Hippocampal formation (tissue), 2 donors: ENCODE measurements at places on chromosomes 16 and 17.

GRCh38 chr16:30948667-30949649 is at the start of gene ORAI3:
Gene ORAI3 (plus strand): TSS chr16:30949068. CDS start chr16:30949290, 222 bp downstream.
- peak; percentile 64 for DNase-seq

DNA sequence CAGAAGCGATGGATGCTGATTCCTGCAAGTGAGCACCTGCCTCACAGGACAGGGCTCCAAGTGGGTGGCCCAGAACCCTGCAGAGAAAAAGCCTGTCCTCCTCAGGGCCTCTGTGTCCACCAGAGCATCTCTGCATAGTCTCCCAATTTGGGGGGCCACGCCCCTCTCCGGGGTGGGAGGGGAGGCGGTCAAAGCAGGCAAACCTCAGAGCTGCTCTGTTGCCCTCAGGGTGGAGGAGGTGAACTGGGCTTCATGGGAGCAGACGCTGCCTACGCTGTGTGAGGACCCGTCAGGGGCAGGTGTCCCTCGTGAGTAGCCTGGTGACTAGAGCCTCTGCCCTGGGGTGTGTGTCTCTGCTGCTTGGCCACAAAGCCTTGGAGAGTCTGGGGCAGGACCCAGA is 19.3 kb downstream of the TRPV2 start:
- DNase-seq = no peak

- no peak for DNase-seq
These were observed 430 bp downstream of the BCAS3 start for GRCh38 chr17:60678118-60678444.

DNA sequence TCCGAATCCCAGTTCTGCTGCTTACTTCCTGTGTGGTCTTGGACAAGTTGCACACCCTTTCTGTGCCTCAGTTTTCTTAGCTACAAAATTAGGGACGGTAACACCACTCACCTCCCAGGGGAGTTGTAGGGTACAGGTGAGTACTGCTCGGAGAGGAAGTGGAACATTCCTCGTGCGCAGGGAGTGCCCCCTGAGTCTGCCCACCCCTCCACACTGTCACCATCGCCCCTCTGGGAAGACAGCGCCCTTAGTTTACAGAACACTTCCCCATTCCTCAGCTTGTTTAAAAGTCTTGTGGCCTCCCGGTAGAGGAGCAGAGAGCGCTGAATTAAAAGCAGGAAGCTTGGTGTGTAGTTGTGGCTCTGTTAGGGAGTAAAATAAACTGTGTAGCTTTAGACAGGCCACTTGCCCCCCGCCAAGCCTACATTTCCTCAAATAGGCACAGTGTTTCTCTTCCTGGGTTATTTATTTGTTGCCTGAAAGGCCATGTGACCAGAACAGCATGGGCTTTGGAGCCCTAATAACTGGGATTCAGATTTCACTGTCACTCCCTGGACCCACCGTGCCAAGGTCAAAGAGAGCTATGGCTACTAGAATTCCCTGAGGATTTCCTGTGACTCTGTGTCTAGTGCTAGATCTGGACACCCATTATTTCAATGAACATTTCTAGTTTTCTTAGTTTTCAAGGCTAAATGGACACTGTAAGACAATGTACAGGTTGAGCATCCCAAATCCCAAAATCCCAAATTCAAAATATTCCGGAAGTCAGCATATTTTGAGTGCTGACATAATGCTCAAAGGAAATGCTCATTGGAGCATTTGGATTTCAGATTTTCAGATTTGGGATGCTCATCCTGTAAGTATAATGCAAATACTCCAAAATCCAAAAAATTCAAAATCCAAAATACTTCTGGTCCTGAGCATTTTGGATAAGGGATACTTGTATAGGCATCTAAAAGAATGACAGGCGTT is 372.5 kb downstream of the SNX29 start:
- no peak for DNase-seq

DNA sequence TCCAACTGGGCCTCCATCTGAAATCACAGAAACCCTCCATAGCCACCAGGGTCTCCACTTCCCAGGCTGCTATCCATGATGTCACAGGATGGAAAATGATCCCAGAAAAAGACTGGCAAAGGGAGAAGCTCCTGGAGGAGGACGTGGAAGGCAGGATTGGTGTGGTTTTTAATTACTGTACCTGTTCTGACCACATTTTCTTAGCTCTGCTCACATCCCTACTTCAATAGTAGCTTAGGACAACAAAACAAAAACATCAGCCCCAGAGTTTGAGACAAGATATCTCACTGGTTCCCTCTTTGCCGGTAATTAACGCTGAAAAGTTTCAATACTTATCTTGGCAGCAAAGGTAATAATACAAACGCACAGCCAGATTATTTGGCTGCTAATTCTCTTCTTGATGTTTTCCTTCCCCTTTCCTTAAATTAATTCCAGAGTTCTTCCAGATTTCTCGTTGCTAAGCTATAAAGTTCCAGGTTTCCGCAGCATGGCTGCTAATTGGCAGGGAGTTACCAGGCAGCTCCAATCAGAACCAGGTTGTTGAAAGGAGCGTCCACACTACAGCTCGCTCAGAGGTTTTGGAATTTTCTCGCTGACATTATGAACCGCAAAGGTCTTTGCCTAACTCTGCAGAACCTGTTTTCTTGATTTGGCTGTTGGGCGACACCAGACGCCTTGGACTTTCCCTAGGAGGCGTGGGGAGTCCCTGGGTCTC is 263.4 kb downstream of the MRTFB start:
- DNase-seq = no peak

DNA sequence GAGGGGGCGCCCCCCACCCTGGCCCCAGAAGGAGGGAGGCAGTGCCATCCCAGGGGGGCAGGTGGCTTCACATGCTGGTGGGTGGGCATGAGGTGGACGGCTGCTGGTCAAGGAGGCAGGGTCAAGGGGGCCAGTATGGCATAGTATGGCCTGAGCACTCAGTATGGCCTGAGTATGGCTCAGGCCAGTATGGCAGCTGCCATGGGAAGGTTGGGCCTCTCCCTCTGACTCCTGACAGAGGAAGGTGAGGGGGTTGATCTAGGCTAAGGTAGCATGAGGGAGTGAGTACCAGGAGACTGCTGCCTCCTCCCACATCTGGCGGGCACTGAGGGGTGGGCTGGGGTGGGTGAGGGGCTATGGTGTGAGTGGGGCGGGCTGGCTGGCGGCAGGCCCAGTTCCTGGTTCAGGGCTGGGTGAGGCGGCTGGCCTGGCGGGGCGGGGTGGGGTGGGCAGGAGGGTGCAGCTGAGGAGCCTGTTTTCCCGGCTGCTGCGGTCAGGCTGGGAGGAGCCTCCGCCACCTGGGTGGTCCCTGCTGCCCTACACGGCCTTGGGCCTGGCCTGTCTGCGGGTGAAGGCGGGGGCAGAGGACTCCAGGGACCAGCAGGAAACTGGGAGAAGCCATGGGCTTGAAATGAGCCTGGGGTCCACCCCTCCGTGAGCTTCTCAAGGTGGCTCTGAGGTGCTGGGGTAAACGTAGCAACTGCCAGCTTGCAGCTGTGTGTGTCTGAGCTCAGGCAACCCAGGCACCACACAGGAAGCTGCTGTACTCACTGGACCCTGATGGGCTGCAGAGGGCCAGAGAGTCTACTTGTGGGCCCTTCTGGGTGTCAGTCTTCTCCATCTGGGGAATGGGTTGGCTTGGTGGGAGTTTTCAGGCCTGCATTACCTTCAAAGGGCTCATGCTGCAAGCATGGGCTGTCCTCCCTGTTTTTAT is 57.0 kb downstream of the RAI1 start:
- DNase-seq = no peak

DNA sequence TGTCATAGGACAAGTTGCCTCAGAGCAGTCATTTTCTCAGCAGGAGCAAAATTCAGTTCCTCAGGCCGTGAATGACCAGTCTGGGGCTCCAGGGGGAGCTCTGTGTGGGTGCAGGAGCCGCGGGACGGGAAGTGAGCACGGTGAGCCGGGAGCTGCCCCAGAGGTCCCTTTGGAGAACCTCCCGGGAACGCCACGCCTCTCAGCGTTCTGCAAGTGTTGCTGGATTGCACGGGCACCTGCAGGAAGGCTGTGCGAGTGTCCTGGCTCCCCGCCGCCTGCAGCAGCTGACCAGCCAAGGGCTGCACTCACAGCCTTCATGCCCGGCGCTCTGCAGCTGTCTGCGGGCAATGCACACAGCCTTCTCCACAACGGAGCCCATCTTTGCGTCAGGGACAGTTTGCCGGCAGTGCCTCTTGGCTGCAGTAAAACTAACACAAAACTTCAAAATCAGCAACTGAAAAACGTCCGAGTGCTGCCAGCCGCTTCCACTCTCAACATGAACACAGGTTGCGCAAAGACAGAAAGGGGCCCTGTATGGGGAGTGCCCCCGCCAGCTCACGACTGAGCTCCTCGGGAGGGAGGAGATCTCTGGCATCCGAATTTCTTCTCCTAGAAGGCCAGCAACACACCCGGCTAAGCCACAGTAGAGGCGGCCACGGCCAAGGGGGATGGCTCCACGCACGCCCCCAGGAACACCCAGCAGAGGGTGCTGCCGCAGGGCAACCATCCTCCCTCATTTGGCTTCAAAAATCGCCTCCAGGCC is 16.0 kb downstream of the NDUFAF8 start:
- DNase-seq = peak; percentile 42

DNA sequence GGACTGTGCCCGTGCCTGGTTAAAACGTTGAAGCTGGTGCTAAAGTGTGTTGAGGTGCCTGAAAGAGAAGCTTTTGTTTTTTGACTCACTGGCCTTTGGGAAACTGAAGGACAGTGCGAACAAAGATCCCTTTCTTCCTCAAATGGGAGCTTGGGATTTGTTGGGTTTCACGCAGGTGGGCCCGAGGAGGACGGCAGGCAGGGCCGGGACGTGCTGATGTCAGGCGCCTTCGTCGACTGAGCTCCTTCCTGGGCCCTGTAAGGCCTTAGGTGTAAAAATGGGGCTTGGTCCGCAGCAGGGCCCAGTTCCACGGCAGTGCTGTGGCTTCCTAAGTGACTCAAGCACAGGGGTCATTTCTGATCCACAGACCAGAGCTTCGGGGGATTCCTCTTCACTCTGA is 106.9 kb downstream of the BANP start:
- no peak for DNase-seq

GRCh38 chr17:75113798-75114551 is 4.2 kb downstream of the ARMC7 start:
- peak; percentile 86 for DNase-seq

- DNase-seq = no peak
These were observed 24.5 kb upstream of the DUSP14 start for GRCh38 chr17:37465069-37465616.

DNA sequence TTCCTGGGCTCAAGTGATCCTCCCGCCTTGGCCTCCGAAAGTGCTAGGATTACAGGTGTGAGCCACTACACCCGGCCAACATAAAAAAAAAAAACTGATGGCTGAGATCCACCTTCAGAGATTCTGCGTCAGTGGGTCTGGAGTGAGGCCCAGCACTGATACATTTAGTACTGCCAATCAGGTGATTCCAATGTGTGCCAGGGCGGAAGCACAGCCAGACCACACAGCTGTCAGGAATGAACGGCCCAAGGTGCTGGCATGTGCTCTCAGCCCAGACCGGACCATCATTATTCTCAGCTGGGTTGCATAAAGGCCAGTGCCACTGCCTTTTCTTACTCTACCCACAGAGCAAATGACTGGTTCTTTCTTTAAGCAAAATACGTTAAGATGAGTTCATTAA is 1.2 kb upstream of the BCO1 start:
- no peak for DNase-seq

- no peak for DNase-seq
These were observed 7.8 kb upstream of the PDK2 start for GRCh38 chr17:50087246-50087911.

GRCh38 chr16:83955218-83956130 is 2.4 kb downstream of the OSGIN1 start:
- no peak for DNase-seq

DNA sequence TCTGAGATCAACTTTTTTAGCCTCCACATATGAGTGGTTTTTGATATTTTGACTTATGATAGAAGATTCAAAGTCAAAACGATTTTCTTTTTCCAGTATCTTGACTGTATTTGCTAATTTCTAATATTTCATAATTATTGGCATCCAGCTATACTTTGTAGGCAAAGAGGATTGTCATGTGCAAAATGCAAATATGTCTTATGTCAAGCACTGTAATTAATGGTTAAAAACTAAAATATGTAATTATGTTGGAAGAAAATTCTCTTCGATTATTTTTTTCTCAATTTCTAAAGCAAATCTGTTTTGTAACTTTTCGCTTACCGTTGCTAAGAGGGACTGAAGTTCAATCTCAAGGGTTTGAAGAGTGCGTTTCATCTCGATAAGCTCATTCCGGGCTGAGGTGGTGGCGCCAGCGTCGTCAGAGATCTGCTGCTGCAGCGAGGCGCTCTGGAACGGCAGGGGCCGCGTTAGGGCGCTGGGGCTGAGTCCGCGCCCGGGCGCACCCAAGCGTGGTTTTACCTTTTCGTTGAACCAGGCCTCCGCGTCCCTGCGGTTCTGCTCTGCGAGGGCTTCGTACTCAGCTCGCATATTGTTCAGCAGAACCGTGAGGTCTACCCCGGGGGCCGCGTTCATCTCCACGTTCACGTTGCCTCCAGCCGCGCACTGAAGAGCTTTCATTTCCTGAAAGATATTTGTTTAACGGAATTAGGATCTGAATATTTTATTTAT is 3.0 kb downstream of the KRT27 start:
- DNase-seq = no peak

- DNase-seq = no peak
These were observed 20.5 kb downstream of the MYLK3 start for GRCh38 chr16:46727630-46728029.

DNA sequence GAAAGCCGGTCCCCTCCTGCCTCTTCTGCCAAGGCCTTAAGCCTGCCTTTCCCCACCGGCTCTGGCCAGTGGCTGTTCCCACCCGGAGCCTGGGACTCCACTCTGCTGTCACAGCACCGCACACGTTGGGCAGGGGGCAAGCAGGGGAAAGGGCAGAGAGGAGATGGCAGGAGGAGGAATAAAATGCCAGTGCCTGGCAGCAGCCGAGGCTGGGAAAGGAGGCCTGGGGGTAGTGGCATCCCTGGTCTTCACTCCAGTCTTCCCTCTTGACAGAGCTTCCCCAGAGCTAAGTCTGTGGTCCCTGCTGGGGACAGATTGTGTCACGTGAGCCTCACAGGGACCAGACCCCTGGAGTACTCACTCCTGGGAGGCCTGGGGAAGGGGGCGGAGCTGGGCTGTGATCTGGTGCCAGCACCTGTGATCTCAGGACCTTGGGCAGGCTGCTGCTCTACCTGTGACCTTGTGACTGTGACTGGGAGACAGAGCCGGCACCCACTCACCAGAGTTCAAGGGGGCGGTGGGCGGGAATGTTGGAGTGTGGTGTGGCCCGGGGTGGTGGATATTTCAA is 97.2 kb upstream of the GSE1 start:
- DNase-seq = no peak

DNA sequence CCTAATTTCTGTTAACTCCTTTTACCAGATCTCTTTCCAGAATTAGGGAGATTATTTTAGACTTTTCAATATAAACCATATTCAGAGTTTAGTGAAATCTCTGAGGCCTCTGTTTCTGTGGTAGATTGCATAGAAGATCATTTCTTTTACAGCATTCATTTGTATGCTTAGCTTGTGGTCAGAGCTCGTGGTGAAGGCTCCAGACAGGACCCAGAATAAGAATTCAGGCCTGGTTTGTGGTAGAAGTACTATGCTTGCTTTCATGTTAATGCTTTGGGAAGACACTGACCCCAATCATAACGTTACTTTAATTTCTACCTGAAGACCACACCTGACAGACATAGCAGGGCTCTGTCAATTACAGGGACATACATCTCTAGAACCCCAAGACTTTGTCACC is 258.1 kb downstream of the FTO start:
- DNase-seq = no peak
